ENCODE measurements at places on chromosomes 6 and 20. TPM values are rescaled to one million over a fixed set of nuclear protein-coding genes. Genes with fewer than 3 reads are reported as not detected.

Gene TPD52L1
- total RNA-seq, result 7.5 TPM

Gene LBP
- not detected for total RNA-seq

Gene MAS1
- total RNA-seq, result under 0.01 TPM

Gene ZSCAN23
- 3.9 TPM for total RNA-seq

Gene EBF4
- total RNA-seq, result 0.56 TPM

Gene MYCT1
- total RNA-seq, result 22.2 TPM

Gene CRYBG1
- 7.1 TPM for total RNA-seq

Measured in regular cardiac myocyte (primary cell).